NCI-H1930 (cell line): ENCODE measurements at places on chromosomes 1 and 21.

DNA sequence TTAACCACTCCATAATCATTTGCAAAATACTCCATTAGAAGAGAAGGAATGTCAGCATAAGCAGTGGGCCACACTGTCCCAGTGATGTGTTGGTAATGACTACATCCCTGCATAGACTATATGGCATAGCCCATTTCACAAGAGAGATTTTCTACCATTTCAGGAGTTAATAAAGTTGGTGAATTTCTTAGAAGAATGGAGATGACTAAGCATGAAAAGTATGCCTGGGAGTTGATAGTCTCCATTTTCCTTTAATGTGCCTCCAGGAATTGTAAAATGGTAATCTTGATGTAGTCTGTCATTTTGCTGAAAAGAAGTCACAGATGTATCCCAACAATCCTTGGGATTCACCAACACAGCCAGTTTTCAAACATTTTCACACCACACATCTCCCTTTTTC lies 608.8 kb upstream of the CHRM3 start:
- DNase-seq, result no peak

DNA sequence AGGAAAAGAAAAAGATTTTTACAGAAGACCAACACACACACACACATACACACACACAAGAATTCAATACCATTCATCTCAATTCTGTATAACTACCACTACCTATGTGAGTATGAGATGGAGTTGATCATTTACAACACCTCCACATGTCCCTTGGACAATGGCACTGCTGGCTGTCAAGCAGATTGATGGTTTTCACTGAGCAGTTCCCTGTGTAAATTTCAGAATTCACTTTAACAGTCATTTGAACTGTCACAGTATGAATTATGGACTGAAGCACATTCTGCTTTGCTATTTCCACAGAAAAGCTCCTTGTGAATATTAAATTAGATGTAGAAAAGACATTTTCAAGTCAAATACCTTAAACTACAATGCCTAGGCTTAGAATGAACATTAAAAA lies 14.3 kb downstream of the KCNT2 start:
- no peak for DNase-seq

DNA sequence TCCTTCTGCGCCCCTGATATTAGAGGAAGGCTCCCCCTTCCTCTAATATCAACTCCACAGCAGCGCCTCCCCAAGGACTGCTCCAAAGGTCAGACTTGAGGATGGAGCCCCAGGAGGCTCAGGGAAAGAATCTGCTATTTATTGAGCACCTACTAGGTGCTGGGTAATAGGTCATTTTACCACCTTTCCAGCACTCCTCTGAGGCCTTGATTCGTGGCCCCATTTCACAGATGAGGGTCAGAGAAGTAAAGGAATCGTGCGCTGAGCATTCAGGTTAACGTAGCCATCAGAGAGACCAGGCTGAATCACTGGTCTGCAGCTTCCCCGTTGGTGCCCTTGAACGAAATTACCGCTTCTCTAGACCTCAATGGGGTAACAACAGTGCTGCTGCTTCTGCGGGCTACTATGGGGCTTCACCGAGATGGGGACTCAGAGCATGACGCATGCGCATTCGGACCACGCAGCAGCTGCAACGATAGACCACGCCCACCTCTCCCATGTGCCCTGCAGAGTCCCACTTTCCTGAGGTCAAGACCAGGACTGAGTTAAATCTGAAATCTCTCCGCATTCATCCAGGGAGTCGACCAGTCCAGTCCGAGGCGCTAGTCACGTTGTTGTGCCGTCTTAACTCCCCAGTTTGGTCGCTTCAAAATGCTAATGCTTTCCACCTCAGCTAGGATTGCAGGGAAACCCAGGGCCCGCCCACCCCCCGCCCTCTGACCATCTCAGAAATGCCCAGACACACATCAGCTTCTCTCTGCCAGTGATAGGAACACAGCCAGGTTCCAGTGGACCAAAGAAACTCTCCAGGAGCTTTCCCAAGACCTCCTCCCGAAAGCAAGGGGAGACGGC lies 12.9 kb downstream of the CAMK2N1 start:
- DNase-seq, result no peak

- DNase-seq, result no peak
Measured at GRCh38 chr1:156214024-156214748, 1.4 kb downstream of the PMF1 start.

DNA sequence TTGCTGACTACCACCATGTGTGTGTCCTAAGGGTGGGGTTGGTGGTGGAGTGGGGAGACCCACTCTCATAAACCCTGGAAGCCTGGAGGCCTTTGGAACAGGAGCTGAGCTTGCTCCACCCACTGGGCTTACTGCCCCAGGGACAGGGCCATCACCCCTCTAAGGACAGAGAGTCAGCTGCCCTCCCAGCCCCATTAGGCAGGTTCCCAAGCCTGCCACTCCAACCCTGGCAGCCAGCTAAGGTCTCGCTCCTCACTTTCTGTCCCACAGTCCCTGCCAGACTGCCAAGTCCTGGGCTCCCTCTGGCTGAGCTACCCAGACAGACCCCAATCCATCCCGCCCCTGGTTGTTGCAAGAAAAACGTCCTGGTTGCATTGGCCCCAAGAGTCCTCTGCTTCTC lies 3.8 kb downstream of the NT5C1A start:
- no peak for DNase-seq

DNA sequence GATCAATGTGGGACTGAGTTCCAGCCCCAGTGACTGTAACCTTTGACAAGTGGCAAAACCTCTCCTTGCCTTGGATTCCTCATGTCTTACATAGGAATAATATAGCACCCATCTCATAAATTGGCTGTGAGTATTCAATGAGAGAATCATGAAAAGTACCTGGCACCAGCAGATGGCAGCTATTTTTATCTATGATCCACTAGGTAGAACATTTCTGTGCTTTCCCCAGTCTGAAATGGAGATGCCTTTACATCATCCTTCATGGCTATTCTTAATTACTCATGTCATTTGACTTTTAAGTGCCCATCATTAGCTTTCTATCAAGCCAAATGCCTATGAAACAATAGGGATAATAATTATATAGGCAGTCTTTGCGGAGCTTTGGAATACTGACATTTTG lies 130.1 kb downstream of the TGFB2 start:
- DNase-seq, result no peak

- no peak for DNase-seq
Measured at GRCh38 chr1:216183007-216183406, 240.2 kb downstream of the USH2A start.
